T-helper 17 cell (primary cell): ENCODE measurements at places on chromosomes 2 and 18. TPM values are rescaled to one million over a fixed set of nuclear protein-coding genes. Genes with fewer than 3 reads are reported as not detected.

DNA sequence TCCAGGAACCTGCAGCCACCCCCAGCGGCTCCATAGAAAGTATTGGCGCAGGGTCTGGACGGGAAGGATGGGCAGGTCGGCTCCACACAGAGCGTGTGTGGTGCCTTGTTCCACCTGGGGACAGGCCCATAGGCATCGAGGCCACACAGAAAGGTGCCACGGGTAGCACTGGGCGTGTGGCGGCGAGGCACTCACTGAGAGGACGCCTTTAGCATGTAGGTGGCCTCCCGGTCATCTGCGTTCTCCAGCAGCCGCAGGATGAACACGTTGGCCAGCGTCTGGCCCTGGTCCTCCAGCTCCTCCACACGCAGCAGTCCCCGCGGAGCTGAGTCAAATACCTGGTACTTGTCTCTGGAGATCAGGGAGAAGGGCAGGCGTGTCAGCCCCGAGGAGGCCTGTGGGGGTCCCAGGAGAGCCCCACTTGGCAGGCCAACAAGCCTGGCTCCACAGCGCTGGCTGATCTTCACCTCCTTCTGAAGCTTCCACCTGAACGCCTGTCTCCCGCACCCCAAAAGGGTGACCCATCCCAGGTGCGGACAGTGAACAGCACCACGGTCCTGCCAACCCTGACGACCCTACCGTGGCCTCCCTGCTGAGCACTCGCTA, 13.2 kb downstream of the SNORC start:
- no peak overlapping the region for H3K27ac ChIP-seq
- H3K4me1 ChIP-seq, result peaks cover 4% of the 10 kb centered on the region
- H3K27me3 ChIP-seq, result peaks cover 5% of the 10 kb centered on the region

DNA sequence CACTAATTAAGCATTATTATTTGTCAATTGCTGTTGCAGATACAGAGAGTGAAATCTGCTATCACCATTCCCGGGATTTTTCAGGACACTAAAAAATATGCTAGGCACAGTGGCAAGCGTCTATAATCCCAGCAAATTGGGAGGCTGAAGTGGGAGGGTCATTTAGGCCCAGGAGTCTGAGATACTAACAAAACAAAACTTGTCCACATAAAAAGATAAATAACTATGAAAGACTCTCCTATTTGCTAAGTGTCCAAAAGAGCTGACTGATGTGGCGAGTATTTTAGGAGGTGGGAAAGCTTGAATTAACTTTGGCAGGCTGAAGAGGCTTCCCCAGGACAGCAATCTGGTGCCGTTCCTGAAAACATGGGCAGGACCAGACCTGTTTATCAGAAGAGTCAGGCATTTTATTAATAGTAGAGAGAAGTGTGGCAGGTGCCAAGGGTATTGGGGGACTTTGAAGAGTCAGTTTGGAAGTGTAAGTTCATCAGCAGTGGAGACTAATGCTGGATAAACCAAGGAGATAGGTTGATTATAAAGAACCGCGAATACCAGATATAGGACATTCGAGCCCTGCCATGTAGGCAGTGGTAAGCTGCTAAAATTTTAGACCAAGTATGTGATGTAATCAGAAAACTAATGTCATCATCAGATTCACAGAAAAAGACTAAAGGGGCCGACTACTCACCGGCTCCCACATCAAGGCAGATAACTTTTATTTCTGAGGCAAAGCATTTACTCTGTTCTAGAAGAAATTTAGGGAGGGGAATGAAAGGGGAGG, 201.8 kb downstream of the EPHA4 start:
- no peak overlapping the region for H3K4me3 ChIP-seq
- no peak overlapping the region for H3K27ac ChIP-seq
- DNase-seq, result no peak
- peaks cover 28% of the 10 kb centered on the region for H3K27me3 ChIP-seq
- no peaks in the 10 kb centered on the region for H3K4me1 ChIP-seq
- H3K36me3 ChIP-seq, result no peaks in the 10 kb centered on the region

DNA sequence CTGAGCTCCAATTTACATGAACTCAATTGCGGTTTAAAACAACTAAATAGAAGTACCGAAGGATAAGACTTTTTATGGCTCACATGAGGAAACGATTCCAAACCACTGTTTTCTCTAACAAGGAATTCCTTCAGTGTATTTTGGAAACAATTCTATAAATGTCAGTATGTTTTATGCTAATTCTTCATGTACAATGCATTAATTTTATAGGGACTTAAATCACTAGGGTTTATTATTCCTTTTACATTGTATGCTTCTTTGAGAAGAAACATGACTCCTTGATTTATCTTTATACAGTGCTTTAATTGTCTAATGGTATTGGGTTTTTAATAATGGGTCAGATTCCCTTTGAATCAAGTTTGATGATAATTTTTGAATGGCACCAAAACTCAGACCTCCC, 566.8 kb downstream of the EPHA4 start:
- DNase-seq, result no peak
- H3K27ac ChIP-seq, result no peak overlapping the region
- H3K4me3 ChIP-seq, result no peak overlapping the region
- H3K4me1 ChIP-seq, result no peaks in the 10 kb centered on the region

- DNase-seq, result no peak
- H3K36me3 ChIP-seq, result no peaks in the 10 kb centered on the region
- H3K27ac ChIP-seq, result no peak overlapping the region
- H3K27me3 ChIP-seq, result peaks cover 49% of the 10 kb centered on the region
- H3K4me1 ChIP-seq, result peaks cover 4% of the 10 kb centered on the region
Measured at GRCh38 chr18:11146947-11147345, 2.4 kb downstream of the PIEZO2 start.

The LAMA3 gene
- total RNA-seq, result 0.07 TPM

The BIN1 gene
- 132 TPM for total RNA-seq

The FBXO15 gene
- 0.63 TPM for total RNA-seq

DNA sequence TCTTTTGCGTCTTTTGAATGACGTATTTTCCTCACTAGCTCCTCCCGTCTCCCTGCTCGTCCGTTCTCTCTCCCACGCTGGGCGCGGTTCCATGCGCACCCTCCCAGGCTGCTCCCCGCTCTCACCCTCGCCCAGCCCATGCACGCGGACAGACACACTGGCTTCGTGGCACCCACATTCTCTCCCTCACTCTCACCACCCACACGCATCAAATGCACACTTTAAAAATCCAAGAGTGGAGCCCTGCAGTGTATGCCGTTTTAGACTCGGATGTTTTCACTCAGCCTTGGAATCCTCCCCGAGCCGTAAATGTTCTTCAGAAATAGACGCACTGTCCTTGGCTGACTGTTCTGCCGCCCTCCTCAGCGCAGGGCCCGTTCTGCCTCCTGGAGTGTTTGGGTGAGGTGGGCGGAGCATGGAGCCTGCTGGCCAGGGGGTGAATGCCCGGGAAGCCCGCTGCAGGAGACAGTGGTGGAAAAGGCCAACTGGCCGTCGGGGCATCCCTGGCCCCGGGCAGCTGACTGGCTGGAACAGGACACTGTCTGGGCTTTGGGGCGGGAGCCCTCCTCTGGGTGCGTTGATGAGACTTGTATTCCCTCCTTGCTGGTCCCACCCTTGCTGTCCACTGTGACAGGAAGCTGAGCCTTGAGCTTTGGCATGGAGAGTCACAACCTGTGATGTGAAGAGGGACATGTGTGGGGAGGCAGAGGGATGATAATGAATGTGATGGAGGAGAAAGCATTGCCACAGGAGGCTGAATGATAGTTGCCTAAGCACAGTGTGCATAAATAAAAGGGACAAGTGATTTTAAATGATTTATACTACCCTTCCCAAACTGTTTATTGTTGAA, 35.4 kb upstream of the LYPD6B start:
- H3K4me1 ChIP-seq, result peaks cover 17% of the 10 kb centered on the region
- DNase-seq, result no peak
- no peaks in the 10 kb centered on the region for H3K27me3 ChIP-seq
- H3K27ac ChIP-seq, result peak overlapping the region; percentile 85

DNA sequence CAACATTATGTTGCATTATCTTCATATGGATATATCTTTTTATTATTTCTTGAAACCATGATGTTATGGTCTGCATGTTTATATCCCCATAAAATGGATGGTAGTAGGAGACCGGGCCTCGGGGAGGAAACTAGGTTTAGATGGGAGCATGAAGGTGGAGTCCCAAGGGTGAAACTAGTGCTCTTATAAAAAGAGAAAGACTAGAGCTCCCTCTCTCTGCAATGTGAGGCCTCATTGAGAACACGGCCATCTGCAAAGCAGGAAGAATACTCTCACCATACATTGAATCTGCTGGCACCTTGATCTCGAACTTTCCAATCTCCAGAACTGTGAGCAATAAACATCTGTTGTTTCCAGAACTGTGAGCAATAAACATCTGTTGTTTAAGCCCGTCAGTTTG, 64.0 kb downstream of the NXPH2 start:
- no peak overlapping the region for H3K27ac ChIP-seq
- peaks cover 2% of the 10 kb centered on the region for H3K4me1 ChIP-seq
- DNase-seq, result no peak
- H3K4me3 ChIP-seq, result no peak overlapping the region
- H3K36me3 ChIP-seq, result peaks cover 2% of the 10 kb centered on the region

- H3K27me3 ChIP-seq, result peaks cover 33% of the 10 kb centered on the region
- no peak for DNase-seq
- peak overlapping the region; percentile 67 for H3K27ac ChIP-seq
- H3K4me1 ChIP-seq, result peaks cover 11% of the 10 kb centered on the region
- H3K4me3 ChIP-seq, result peak overlapping the region; percentile 83
Measured at GRCh38 chr2:112137516-112138158, 548 bp upstream of the FBLN7 start.

DNA sequence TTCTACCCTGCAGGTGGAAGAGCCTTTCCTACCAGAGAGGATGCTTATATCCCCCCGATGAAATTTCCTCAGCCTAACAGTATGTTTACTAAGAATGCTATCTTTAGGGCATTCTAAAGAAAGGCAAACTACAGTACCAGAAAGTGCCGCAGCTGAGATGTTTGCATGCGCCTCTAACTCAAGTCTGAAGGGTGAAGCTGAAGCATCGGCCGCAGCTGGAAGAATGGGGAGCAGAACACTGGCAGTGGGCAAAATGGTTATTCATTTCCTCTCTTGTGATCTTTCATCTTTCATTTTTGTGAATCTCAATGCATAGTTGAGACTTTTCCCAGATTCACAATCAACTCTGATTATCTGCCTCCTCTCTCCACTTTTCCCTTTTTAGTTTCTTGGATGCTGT, 648.2 kb upstream of the ZEB2 start:
- no peak overlapping the region for H3K27ac ChIP-seq
- DNase-seq, result no peak
- H3K4me1 ChIP-seq, result no peaks in the 10 kb centered on the region
- no peaks in the 10 kb centered on the region for H3K36me3 ChIP-seq
- no peaks in the 10 kb centered on the region for H3K27me3 ChIP-seq

The UGT1A10 gene
- not detected for total RNA-seq

The ADCYAP1 gene
- not detected for total RNA-seq

GRCh38 chr2:134906726-134907125, 11.9 kb upstream of the CCNT2 start:
- no peak for DNase-seq
- peaks cover 33% of the 10 kb centered on the region for H3K27me3 ChIP-seq
- no peak overlapping the region for H3K4me3 ChIP-seq
- H3K27ac ChIP-seq, result no peak overlapping the region

- no peaks in the 10 kb centered on the region for H3K27me3 ChIP-seq
- no peaks in the 10 kb centered on the region for H3K4me1 ChIP-seq
- H3K27ac ChIP-seq, result no peak overlapping the region
- H3K4me3 ChIP-seq, result no peak overlapping the region
- DNase-seq, result no peak
Measured at GRCh38 chr18:41594582-41594981, 360.5 kb upstream of the PIK3C3 start.

DNA sequence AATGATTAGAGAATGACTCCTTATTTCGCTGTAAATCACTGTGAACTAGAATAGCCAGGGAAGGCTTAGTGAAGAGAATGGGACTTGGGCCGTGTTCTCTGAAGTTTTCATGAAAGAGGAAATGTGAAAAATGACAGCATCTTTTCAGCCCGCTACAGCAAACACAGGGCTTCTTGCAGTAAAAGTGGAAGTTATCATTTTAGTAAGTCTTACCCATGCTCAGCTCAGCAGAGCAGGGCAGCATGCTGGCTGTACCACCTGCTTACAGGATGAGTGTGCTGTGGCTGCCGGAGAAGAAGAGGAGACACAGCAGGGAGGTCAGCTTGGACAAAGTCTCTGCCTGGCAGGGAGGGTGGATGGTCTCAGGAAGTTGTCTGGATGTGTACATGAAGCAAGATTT, 300.7 kb upstream of the DLGAP1 start:
- no peak for DNase-seq
- H3K27ac ChIP-seq, result no peak overlapping the region
- H3K4me3 ChIP-seq, result no peak overlapping the region
- no peaks in the 10 kb centered on the region for H3K27me3 ChIP-seq
- peaks cover 2% of the 10 kb centered on the region for H3K36me3 ChIP-seq

DNA sequence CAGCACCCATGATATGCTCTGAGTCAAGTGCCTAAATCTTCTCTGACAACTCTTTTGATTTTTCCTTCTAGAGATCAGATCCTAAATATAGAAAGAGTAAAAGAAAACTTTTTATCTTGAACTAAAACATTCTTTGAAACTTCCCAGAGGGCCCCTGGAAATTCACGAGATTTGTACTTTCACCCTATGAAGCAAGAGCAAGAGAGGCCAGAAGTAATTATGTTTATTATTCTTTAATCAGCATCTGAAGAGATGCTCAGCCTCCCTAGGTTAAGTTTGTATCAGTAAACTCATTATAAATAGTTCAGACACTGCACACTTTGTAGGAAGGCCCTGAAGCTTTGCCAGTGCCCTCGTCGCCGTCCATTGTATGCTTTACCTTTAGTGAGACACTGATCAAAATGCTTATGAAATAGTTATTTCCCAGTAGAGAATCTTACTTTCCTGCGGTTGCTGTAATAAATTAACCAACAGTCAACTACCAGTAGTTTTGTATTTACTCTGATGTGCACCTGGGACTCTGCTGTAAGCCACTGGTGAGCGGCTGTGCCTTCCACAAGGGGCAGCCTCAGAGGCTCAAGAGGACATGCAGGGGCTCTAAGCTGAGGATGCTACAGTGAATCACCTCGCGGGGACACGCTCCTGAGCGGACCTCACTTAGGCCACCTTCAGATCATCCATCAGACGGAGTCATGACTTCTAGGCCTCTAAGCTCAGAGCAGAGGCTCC, 71.9 kb downstream of the BIN1 start:
- no peak overlapping the region for H3K4me3 ChIP-seq
- peaks cover 18% of the 10 kb centered on the region for H3K27me3 ChIP-seq
- peaks cover 8% of the 10 kb centered on the region for H3K4me1 ChIP-seq
- no peak overlapping the region for H3K27ac ChIP-seq
- no peak for DNase-seq

The CCDC74A gene
- total RNA-seq, result 2.3 TPM

DNA sequence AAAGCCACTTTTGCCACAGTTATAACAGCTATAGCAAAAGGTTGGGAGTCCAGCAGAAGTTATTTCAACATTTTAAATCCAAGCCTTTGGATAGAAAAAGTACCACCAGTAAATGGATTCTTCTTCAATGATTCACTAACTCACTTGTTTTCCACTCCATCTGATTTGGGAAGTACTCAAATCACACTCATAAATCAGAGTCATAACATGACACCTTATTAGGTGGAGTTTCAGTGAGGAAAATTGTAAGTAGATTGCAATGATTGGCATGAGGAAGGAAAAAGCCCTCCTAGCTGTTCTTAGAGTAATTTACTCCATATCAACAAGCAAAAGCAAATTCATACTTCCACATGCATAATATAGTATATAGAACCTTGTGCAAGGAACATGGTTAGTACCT, 132.9 kb downstream of the NR4A2 start:
- peaks cover 5% of the 10 kb centered on the region for H3K4me1 ChIP-seq
- H3K4me3 ChIP-seq, result no peak overlapping the region
- no peaks in the 10 kb centered on the region for H3K36me3 ChIP-seq
- no peak for DNase-seq
- H3K27ac ChIP-seq, result no peak overlapping the region

The CDH7 gene
- not detected for total RNA-seq
